Neural progenitor cell (in vitro differentiated cells): ENCODE measurements at places on chromosomes 3 and 15.

GRCh38 chr15:68114356-68114755 is 60.2 kb downstream of the PIAS1 start:
- H3K36me3 ChIP-seq = no peaks in the 10 kb centered on the region
- no peaks in the 10 kb centered on the region for H3K27me3 ChIP-seq
- H3K27ac ChIP-seq = no peak overlapping the region

GRCh38 chr15:77025083-77025901 is 30.4 kb downstream of the PSTPIP1 start:
- peak; percentile 1 for DNase-seq
- no peak overlapping the region for H3K4me3 ChIP-seq
- peaks cover 5% of the 10 kb centered on the region for H3K4me1 ChIP-seq
- no peak overlapping the region for H3K27ac ChIP-seq

- H3K36me3 ChIP-seq = no peaks in the 10 kb centered on the region
- H3K27me3 ChIP-seq = no peaks in the 10 kb centered on the region
These were observed 20.4 kb downstream of the UACA start for GRCh38 chr15:70742928-70743327.

- H3K36me3 ChIP-seq = no peaks in the 10 kb centered on the region
- no peak overlapping the region for H3K4me3 ChIP-seq
- H3K27ac ChIP-seq = no peak overlapping the region
- H3K4me1 ChIP-seq = peaks cover 16% of the 10 kb centered on the region
- no peak for DNase-seq
- no peaks in the 10 kb centered on the region for H3K27me3 ChIP-seq
These were observed 252.0 kb upstream of the VEPH1 start for GRCh38 chr3:157755233-157755632.

GRCh38 chr3:13497386-13497785 is 17.3 kb downstream of the HDAC11 start:
- H3K27ac ChIP-seq = no peak overlapping the region
- H3K4me1 ChIP-seq = peaks cover 4% of the 10 kb centered on the region
- no peak for DNase-seq
- H3K4me3 ChIP-seq = no peak overlapping the region
- H3K27me3 ChIP-seq = no peaks in the 10 kb centered on the region

DNA sequence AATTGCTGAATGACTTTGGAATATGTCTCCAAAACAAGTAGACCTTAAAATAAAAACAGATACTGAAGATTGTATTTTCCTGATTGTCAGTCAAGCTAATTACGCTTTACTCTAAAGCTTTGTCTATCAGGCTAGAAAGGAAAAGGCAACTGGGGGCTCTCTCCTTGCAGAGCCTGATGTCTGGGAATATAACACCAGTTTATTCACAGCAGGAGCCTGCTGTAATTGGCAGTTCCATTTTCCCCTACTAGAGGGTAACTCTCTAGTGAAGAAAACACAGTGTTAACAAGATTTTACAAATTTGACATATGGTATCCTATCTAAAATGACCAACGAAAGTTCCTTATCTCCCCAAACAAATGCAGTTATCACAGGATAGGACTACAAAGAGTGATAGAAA is 158.8 kb downstream of the PDZRN3 start:
- H3K27ac ChIP-seq = no peak overlapping the region
- peak; percentile 23 for DNase-seq
- peaks cover 18% of the 10 kb centered on the region for H3K4me1 ChIP-seq
- H3K36me3 ChIP-seq = no peaks in the 10 kb centered on the region
- H3K27me3 ChIP-seq = no peaks in the 10 kb centered on the region

- H3K4me1 ChIP-seq = peaks cover 11% of the 10 kb centered on the region
- no peaks in the 10 kb centered on the region for H3K27me3 ChIP-seq
- H3K4me3 ChIP-seq = peak overlapping the region; percentile 72
- no peak for DNase-seq
These were observed 32.5 kb upstream of the ZNF445 start for GRCh38 chr3:44510000-44510368.

DNA sequence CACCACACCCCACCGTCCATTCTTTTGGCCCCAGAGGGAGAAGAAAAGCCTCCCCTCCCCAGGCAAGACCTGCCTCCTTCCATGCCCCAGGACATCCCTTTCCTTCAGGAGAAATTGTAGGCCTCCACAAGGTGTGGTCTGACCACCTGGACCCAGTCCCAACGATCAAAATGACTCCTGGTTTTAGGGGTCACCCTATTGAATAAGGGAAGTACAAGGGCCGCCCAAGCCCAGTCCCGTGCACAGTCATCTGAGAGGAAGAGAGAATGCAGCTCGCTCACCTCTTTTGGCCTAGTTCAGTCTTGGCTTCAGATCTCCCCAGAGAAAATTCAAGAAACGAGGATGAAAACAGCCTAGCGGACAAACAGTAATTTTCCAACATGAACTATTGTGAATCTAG is 249.1 kb downstream of the UACA start:
- H3K36me3 ChIP-seq = no peaks in the 10 kb centered on the region
- no peaks in the 10 kb centered on the region for H3K27me3 ChIP-seq
- no peak overlapping the region for H3K27ac ChIP-seq
- H3K4me3 ChIP-seq = no peak overlapping the region
- no peaks in the 10 kb centered on the region for H3K4me1 ChIP-seq

DNA sequence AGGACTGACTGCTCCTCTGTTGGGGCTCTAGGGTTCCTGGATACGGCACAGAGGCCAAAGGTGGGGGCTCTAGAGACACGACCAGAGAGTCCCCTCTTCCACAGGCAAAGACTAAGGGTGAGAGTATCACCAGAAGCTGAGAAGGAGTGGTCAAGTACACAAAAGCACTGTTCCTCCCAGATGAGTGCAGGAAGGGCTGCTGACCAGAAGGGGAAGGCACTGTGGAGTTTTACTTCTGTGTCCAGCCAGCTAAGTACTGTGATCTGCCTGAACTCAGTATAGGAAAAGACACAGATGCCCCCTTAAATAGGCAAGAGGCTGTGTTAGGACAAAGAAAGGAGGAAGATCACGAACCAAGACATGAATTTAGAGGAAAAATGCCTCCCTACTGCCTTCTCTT is 11.7 kb downstream of the MRPS11 start:
- no peak overlapping the region for H3K4me3 ChIP-seq
- peaks cover 19% of the 10 kb centered on the region for H3K27me3 ChIP-seq
- H3K36me3 ChIP-seq = no peaks in the 10 kb centered on the region
- H3K27ac ChIP-seq = no peak overlapping the region
- peaks cover 9% of the 10 kb centered on the region for H3K4me1 ChIP-seq

- H3K27me3 ChIP-seq = no peaks in the 10 kb centered on the region
- peak; percentile 39 for DNase-seq
- H3K36me3 ChIP-seq = no peaks in the 10 kb centered on the region
- H3K4me3 ChIP-seq = no peak overlapping the region
- peak overlapping the region; percentile 75 for H3K27ac ChIP-seq
These were observed 16.6 kb downstream of the PDHB start for GRCh38 chr3:58417075-58417474.

- peak; percentile 94 for DNase-seq
- H3K36me3 ChIP-seq = no peaks in the 10 kb centered on the region
- H3K27ac ChIP-seq = peak overlapping the region; percentile 97
- no peak overlapping the region for H3K4me3 ChIP-seq
These were observed 132.4 kb upstream of the PLXNA1 start for GRCh38 chr3:126850370-126851085.

- no peak overlapping the region for H3K4me3 ChIP-seq
- no peaks in the 10 kb centered on the region for H3K36me3 ChIP-seq
- no peaks in the 10 kb centered on the region for H3K4me1 ChIP-seq
- DNase-seq = no peak
These were observed 36.8 kb upstream of the SUCLG2 start for GRCh38 chr3:67691207-67691606.

DNA sequence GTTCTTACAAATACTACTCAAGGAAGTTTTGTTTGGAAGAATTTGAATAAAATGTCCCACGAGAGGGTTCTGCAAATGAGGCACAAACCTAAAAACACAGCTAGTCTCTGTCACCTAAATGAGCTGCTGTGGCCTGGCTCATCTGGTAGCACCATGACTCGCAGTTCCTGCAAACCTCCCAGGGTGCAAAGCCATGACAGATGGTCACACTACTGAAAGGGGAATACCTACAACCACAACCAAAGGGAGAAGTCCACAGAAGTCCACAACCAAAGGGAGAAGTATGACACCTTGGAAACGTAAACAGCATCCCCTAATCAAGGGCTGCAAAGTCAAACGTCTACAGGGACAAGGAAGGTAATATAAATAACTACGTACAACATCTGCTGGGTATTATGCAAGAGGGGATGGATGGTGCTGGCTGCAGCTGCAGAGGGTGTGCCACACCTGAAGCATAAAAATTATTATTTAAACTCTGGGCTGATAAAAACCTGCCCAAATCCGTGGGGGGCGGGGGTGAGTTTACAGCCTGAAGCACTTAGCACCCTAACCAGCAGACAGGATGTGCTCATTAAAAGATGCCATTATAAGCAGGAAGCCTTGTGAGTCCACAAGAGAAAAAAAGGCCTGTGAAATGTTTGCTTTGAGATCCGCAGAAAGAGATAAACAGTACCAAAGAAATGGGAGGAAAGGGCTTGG is 184.0 kb downstream of the MAGI1 start:
- H3K27ac ChIP-seq = no peak overlapping the region
- H3K36me3 ChIP-seq = no peaks in the 10 kb centered on the region
- no peaks in the 10 kb centered on the region for H3K27me3 ChIP-seq
- no peak overlapping the region for H3K4me3 ChIP-seq
- DNase-seq = no peak

DNA sequence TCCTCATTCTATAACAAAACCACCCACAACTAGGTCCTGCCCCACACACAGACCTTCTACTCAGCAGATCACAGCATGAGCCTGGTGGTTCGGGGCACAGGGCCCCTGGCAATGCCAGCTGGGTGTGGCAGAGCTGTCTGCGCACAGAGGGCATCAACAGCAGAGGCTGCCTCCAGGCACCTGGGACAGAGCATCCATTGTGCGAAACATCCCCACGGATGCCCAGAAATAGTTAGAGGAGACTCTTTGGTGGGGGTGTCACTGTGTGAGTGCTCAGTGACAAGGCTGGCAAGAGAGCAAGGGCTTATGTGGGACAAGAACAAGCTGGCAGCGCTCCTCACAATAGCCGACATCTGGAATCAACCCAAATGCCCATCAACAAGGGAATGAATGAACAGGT is 487.4 kb upstream of the PROK2 start:
- H3K4me1 ChIP-seq = peaks cover 31% of the 10 kb centered on the region
- H3K27ac ChIP-seq = no peak overlapping the region
- no peaks in the 10 kb centered on the region for H3K27me3 ChIP-seq
- no peak for DNase-seq

GRCh38 chr3:23320586-23321570 is 117.8 kb downstream of the UBE2E2 start:
- no peaks in the 10 kb centered on the region for H3K36me3 ChIP-seq
- no peaks in the 10 kb centered on the region for H3K27me3 ChIP-seq
- peak; percentile 5 for DNase-seq

DNA sequence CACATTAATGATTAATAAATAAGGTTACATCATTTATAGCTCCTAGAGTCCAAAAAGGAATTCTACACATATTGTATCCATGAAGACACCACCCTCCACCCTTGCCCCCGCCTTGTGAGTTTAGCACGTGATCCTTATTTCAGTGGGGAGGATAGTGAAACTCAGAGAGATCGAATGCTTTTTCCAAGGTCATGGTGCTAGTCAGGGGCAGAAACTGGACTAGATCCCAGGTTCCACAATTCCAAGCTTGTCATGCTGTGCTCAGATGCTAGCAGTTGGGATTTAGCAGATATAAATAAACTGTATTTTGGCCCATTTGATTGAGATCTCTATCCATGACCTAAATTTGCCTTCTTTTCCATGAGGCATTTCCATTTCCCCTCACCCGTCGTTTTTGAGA is 227.4 kb upstream of the THRB start:
- DNase-seq = no peak
- no peak overlapping the region for H3K27ac ChIP-seq
- H3K4me1 ChIP-seq = no peaks in the 10 kb centered on the region
- H3K27me3 ChIP-seq = no peaks in the 10 kb centered on the region
- H3K36me3 ChIP-seq = no peaks in the 10 kb centered on the region
